ENCODE measurements at places on chromosomes 16 and 17.

- peak; percentile 74 for DNase-seq
Measured at GRCh38 chr17:76793775-76794174, 55.9 kb downstream of the MFSD11 start.

- no peak for DNase-seq
Measured at GRCh38 chr16:69116906-69117305, 11.5 kb downstream of the HAS3 start.

DNA sequence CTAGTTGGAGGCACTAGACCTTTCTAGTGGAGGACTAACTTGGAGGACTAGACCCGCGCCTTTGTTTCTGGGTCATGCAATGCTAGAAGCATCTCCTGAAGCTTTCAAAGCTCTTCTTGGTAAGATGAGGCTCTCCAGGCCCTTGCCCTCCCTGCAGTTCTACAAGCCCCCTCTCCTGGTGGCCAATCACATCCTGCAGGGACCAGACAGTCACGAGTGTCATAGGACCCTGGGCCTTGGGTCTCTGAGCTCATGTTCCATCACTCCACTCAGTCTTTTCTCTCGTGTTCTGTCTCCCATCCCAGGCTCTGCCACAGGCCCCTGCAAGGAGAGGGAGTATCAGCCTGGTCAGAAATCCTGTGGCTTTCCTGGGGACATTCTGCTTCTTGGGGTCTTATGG lies 119.6 kb downstream of the CYLD start:
- no peak for DNase-seq

- DNase-seq = peak; percentile 88
Measured at GRCh38 chr17:69581061-69581961, 166.8 kb downstream of the MAP2K6 start.

DNA sequence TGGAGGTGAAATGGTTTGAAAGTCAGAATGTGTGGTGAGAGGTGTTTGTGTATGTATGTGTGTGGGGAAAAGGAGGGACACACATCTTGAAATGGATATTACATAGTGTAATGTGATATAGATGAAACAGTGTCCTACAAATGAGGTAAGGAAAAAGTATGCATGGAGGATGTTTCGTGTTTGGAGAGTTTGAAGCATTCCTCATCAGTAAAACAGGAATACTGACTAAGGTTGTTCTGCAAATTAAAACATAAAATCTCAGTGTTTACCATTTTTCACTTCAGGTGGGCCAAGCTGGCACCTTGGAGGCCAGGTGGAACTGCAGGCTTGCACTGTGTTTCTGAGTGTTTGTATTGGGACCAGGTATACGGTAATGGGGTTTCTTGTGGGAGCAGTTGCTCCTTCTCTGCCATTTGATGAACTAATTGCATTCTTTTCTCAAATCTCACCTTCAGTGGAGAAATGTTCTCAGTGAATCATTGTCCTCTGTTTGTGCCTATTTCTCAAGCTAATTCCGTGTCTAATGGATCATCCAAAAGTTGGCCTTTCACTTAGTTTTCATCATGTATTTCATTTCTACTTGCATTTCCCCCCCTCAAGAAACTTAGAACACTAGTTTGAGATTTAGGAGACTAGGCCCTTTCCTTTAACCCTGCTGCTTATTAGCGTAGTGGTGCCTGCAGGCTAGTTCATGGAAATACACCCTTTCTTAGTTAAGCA lies 8.2 kb upstream of the TBKBP1 start:
- no peak for DNase-seq

DNA sequence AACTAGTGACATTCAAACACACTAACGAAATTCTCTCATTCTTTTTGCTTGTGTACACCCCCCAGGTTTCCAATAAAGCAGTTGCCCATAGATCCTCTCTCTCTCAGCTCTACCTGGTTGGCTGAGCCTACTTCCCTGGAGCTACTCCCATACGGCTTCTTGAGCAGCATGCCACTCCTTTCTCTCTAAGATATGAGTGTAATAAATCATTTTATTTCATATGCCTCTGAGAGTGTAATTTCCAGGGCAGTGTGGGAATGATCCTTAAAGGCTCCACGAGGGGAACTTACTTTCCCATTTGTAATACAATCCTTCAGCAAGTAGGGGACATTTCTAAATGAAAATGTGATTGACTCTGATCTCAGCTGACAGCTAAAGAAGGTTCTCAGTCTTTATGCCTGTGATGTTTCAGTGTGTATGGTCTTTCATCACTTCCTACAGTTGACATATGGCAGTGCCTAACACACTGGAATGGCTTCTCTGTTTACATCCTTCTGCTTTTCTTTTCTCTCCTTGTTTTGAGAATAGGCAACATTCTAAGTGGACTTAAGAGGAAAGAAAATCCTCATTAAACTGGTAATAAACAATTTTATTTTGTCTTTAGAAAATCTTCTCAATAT lies 1194.3 kb upstream of the CDH8 start:
- DNase-seq = no peak

GRCh38 chr16:58028541-58029070 lies 3.1 kb downstream of the MMP15 start:
- no peak for DNase-seq

- peak; percentile 45 for DNase-seq
Measured at GRCh38 chr17:3639981-3640596, 3.5 kb downstream of the CTNS start.

GRCh38 chr16:679814-680624 lies at the start of gene STUB1:
TSS of gene STUB1 (plus strand) at chr16:680410. CDS start at chr16:680526, 116 bp downstream.
- DNase-seq = peak; percentile 90

- DNase-seq = no peak
Measured at GRCh38 chr17:45848868-45849535, 4.3 kb downstream of the SPPL2C start.

- DNase-seq = no peak
Measured at GRCh38 chr16:88749358-88749757, 35.7 kb downstream of the PIEZO1 start.

GRCh38 chr17:4316648-4317047 lies 49.8 kb downstream of the UBE2G1 start:
- no peak for DNase-seq
